ENCODE measurements at places on chromosomes 3 and 15.

DNA sequence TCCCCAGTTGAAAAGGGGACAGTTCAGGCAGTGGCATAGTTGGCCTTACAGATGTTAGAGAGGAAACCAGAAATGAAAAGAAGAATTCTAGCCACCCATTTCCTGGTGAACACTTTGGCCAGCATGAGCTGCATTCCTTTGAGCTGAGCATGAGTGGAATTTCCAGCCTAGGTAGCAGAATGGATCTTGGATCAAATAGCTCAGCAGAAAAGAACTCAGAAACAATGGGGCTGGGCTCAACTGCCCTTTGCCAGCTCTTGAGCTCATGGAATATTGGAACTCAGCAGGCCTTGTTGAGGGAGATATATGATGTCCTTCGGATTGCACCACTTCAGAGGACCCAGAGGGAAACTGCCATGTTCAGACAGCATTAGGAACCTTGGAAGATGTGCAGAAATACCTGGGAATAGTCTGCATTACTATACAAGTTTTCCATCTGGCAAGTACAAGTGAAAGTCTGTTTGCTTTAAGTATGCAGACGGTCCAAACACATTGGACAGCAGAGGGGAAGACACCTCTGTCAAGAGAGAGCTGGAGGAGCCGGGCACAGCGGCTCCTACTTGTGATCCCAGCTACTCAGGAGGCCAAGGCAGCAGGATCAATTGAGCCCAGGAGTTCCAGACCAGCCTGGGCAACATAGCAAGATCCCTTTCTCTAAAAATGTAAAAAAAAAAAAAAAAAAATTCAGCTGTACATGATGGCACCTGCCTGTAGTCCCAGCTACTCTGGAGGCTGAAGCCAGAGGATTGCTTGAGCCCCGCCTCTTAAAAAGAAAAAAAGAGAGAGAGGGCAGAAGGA is 3.1 kb upstream of the CDV3 start:
- peak; percentile 93 for DNase-seq

DNA sequence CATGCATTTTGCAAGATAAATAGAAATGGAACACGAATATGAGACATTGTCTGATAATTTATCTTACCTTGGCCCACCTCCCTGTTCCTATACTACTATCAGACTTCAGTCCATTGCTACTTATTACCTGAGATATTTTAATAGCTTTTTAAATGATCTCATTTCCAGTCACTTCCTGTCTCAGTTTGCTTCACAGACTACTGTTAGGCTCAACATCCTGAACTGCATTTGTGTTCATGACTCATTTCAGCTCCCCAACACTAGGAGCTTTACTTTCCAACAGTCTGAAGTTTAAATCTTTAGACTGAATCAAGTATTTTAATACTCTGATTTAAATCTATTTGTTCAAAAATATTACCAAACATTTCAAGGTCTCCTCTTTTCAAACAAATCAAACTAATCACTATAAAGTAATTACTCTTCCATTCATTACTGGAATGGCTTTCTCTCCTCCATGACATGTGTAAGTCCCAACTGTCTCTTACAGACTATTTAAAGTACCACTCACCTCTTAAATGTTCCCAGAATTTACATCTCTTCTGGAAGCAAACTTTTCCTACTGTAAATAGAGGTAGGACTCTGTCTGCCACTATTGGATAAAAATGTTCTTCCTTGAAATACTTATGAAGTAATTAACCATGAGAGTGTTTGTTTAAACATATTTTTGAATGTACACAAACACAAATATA is 1277.6 kb downstream of the ZPLD1 start:
- peak; percentile 6 for DNase-seq

DNA sequence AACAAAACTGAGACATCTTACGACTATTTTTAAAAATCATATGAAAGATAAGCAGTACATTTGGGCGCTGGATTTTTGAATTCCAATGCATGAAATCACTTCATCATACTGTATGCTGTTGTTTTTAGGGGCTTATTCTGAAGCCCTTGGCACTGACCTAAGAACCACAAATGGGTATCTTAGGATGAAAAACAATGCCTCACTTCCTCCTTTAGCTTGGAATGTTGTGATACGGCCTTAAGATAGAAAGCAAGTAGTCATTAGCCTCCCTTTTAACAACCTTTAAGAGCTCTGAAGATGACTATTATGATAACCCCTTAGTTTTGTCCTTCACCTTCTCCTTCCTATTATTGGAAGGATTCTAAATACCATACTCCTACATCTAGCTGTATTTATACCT is 289.8 kb downstream of the ARPP21 start:
- DNase-seq, result peak; percentile 20

DNA sequence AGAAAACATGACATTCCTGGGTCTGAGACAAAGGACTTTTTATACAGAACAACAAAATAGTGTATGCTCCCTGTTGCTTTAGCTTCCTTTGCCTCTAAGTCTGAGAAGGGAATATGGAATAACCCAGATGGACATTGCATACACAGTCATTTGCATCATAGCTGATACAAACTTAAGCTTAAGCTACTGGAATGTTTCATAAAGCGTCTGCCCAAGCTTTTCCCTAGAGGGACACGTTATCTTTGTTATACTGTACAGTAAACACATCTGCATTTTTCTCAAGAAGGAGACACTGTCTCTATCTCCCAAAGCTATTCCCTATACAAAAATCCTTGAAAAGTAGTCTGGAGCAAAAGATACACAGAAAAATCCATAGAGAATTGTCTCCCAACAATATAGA is 775.0 kb downstream of the DIPK2A start:
- DNase-seq, result peak; percentile 6

GRCh38 chr3:114428044-114428595 is 134.3 kb downstream of the TIGIT start:
- no peak for DNase-seq

DNA sequence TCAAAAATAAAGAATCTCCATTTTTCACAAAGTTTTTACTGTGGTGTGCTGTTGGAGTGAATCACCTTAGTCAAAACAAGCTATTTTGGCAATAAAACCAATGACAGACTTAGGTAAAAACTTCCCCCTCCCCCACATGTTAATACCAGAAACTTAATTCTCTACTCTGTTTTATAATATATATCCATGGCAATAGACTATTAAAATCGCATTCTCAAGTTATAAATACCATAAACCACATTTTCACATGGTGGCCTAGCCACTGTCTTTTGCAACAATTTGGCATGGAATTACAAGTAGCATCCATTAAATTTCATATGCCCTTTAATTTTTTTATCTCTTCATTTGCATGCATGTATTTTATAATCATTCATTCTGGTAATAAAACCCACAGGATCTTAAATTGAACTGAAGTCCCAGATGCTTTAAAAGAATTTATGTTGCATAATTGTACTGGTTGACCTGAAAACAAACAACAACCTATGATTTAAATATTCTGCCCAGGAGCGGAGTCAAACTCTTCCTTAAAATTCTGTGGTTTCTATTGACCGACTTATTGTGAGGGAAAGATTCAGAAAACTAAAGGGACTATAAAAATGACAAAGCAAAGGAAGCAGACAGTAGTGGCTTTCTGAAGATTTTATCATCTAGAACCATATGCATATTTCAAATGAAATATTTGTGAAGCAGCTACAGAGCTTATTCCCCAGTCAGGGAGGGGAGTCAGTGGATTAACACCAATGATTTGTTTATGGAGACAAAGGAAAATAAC is 229.0 kb upstream of the TBL1XR1 start:
- peak; percentile 31 for DNase-seq

DNA sequence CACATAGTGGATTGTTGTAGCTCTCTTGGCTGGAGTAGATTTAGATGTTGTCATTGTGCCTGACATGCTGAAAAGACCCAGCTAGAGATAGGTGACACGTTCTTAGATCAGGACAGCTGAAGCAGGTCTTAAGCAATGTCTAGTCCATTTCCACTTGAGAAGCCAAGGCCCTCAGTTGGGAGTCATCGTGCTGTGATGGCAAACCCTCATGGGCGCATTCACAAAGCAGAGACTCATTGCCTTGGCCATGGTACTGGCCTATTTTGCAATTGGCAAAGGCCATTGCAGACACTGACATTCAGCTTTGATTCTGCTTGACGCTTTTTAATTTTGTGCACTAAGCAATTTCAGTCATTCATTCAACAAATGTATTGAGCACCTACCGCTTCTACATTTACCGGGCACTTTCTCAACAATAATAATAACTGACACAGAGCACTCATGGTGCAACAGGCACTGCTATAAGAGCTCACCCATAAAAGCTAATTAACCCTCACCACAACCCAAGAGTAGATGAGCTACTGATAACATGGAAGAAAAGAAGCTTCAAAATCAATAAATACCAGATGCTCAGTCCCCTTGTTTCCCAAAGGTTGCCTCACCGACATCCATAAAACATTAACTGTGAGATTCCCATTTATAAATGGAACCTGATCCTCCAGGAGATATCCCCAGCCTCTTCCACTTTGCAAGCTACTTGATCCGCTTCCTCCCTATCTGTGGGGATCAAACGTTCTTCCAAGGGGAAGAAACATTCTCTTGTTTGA is 200.1 kb downstream of the TLE3 start:
- no peak for DNase-seq

DNA sequence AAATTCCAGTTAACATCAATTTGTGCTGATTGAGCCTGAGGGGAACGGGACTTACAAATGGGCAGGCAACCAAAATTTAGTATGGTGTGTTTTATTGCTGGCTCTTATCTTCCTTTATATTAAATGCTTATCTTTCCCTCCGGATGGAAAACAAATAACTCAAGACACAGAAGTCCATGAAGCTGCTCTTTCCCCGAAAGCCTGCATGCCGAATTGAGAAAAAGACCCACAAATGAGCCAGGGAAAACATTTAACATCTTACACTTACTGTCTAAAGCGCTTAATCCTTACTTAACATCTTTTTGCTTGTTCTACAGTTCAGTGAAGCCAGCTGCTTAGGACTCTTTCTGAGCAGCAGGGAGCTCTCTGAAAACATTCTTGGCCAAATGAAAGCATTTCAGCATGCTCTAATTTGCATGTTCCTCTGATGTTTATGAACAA is 49.5 kb downstream of the HEG1 start:
- no peak for DNase-seq

GRCh38 chr15:75044258-75044878 is 21.0 kb downstream of the PPCDC start:
- DNase-seq, result no peak

- DNase-seq, result no peak
Measured at GRCh38 chr3:32406486-32407408, 15.1 kb downstream of the CMTM7 start.

DNA sequence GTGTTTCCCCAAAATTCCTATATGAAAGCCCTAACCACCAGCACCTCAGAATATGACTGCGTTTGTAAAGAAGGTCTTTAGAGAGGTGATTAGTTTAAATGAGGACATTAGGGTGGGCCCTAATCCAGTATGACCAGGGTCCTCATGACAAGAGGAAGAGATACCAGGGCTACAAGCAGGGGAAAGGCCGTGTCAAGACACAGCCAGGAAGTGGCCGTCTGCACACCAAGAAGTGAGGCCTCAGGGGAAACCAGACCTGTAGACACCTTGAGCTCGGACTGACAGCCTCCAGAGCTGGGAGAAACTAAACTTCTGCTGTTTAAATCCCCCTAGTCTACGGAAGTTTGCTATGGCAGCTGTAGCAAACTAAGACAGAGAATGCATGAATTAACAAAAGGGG is 14.2 kb downstream of the KIF7 start:
- DNase-seq, result no peak

- DNase-seq, result no peak
Measured at GRCh38 chr15:62500325-62500724, 335.2 kb upstream of the C2CD4B start.

DNA sequence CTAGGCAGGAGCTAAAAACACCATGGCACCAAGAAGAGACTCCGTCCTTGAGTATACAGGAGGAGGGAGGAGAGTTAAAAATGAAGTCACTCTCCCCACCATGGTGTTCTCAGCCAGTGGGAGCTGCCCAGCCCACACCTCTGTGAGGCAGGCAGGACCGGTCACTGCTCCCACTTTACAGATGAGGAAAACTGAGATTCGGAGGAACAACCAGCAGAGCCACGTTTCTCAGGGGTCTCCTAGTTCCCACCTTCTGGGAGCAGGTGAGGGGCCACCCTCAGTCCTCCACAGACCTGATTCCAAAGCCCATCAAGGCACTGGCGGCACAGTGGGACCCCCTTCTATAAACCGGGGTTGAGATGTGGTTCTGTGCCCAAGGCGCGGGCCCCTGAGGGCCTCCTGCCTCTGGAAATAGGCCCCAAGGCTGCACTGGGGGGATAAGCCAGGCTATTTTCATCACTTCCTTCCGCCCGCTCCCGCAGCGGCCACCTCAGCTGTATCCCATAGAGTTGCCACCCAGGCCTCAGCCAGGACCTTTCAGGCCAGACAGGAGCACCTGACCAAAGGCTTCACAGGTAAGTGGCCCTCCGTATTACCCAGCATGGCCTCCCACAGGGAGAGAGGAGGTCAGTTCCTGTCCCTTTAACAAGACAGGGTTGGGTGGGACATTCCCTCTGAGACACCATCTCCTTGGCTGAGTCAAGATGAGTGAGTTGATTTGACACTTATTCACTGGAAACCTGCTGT is at the start of gene GP9:
TSS of gene GP9 (plus strand) at position 504 of the 747 bp plus-strand sequence. CDS start 961 bp downstream, outside the sequence.
- DNase-seq, result no peak

GRCh38 chr3:123841476-123842238 is 42.5 kb downstream of the MYLK start:
- no peak for DNase-seq

DNA sequence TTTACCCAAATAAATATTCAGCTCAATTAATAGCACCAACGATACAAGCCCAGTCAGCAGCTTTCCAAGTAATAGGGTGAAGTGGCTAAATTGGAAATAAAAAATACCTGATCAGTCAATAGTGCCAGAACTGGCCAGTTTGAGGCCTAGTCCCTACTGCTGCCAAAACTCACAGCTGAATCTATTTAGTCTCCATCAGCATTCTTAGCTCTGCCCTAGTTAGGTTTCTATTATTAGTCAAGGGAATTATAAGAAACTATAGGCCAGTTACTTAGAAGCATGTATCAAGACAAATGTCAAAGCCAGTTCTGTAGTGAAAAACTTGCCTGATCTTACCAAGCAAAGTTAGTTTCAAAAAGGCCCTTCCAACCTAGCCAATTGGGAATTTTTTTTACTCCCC is 146.2 kb upstream of the ZBTB20 start:
- no peak for DNase-seq

DNA sequence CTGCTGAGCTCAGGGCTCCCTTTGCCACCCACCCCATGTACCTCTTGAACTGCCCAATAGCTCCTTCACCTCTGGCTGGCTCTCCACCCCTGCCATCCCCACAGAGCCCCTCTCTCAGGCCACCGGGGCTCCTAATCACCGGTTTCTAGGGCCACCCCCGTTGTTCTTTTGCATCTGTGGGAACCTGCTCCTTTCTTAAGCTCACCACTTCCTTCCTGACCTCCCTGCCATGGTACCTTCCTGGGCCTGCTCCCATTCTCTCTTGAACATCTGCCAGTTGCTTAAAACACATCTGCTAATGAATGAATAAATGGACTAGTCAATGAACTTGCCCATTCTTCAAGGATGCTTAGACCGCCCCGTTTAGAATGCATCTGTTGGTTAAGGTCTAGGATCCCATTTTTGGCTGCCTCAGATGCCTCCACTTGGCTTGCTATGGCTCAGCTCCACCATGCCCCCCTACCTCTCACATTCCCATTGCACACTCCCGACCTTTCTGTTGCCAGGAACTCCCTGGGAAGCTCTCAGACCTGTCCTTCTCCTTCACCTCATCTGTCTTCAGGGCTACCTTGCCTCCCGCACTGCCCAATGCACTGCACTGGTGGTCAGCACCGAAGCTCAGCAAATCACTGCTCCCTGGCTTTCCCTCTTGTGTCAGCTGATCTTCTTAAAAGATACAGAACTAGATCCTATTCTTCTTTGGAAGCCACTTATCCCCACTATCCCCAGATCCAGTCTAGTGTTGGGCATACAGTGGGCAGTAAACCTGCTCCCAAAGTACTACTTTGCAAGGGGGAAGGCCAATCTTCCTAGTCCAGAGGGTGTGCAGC is 9.1 kb downstream of the AMOTL2 start:
- no peak for DNase-seq

- DNase-seq, result no peak
Measured at GRCh38 chr3:150635526-150635925, 32.4 kb downstream of the SELENOT start.

Measured in fibroblast of skin of scalp (primary cell).